ENCODE measurements at places on chromosomes 11 and 22. TPM values are rescaled to one million over a fixed set of nuclear protein-coding genes. Genes with fewer than 3 reads are reported as not detected.

The MUC6 gene
- 0.04 TPM for polyA plus RNA-seq

The HSPB2 gene
- 3.6 TPM for polyA plus RNA-seq

The GPHA2 gene
- not detected for polyA plus RNA-seq

The TEX12 gene
- not detected for polyA plus RNA-seq

The DBX1 gene
- polyA plus RNA-seq, result not detected

The MCAT gene
- 23.4 TPM for polyA plus RNA-seq

The GLB1L2 gene
- polyA plus RNA-seq, result 16.5 TPM

The KIF18A gene
- polyA plus RNA-seq, result 0.60 TPM

The C11orf24 gene
- 70.3 TPM for polyA plus RNA-seq

The CHST1 gene
- polyA plus RNA-seq, result 0.23 TPM

The GTSE1 gene
- 1.6 TPM for polyA plus RNA-seq

The SLC22A24 gene
- not detected for polyA plus RNA-seq

The NXPE4 gene
- 37.8 TPM for polyA plus RNA-seq

The PIWIL4 gene
- 3.9 TPM for polyA plus RNA-seq

The XRRA1 gene
- under 0.01 TPM for polyA plus RNA-seq

The CFAP300 gene
- not detected for polyA plus RNA-seq

The GALR3 gene
- not detected for polyA plus RNA-seq

The CABP4 gene
- not detected for polyA plus RNA-seq

The PHF21B gene
- not detected for polyA plus RNA-seq

The PHLDB1 gene
- 33.6 TPM for polyA plus RNA-seq

The TH gene
- polyA plus RNA-seq, result not detected

The BATF2 gene
- polyA plus RNA-seq, result 14.4 TPM

The PKDREJ gene
- 0.35 TPM for polyA plus RNA-seq

The TRIOBP gene
- 61.5 TPM for polyA plus RNA-seq

The RASSF10 gene
- polyA plus RNA-seq, result 0.60 TPM

The MADD gene
- 18.6 TPM for polyA plus RNA-seq

The MGAT3 gene
- polyA plus RNA-seq, result 0.60 TPM

The ANO1 gene
- 5.7 TPM for polyA plus RNA-seq

The PTPN5 gene
- polyA plus RNA-seq, result not detected

The TRIM29 gene
- 7.2 TPM for polyA plus RNA-seq

The POTEH gene
- polyA plus RNA-seq, result 0.60 TPM

The STX3 gene
- polyA plus RNA-seq, result 120 TPM

The STK33 gene
- polyA plus RNA-seq, result not detected

The KRTAP5-8 gene
- not detected for polyA plus RNA-seq

The OR6T1 gene
- polyA plus RNA-seq, result not detected

The POU2AF1 gene
- polyA plus RNA-seq, result 0.92 TPM

Measured in sigmoid colon (tissue), 7 donors.